K562 (cell line): ENCODE measurements at places on chromosomes 12 and 14.
A peak's percentile ranks its signal among the peaks of the same experiment; 100 is the strongest.

DNA sequence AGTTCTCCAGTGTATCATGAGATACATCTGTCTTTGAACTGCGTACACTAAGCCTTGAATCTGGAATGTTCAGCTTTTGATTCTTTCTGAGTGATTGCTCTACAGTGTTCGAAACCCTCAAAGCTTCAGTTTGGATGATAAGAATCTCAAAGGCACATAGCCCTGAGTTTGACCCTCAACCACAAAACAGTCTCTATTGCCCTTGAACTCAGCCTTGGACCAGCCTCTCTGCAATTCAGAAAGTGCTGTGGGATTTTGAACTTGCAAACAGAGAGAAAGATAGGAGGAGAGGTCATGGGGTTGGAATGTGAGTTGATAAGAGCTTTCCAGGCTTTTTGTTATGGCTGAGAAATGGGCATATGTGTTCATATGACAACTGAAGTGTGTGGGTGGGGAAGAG, 100.3 kb downstream of the MYRFL start:
- no peak for DNase-seq

DNA sequence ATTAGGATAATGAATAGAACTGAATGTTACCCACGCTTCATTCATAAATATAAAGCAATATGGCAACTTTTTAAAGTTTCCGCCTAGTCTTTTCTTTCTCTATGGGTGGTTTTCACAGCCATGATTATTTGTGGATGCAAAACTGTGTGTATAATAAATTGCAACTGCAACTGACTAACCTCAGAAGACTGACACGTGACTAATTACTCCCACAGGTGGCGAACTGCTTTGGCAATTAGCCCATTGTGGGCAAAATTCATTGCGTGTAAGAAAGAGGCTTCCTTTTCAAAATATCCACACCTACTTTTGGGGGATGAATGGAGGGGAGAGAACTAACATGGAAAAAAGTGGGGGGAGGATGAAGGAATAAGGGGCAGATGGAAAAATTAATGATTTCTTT, 79.0 kb downstream of the SLC25A21 start:
- no peak for DNase-seq

GRCh38 chr14:44886860-44887595, 74.7 kb downstream of the KLHL28 start:
- no peak for DNase-seq

GRCh38 chr14:54805445-54806322, 96.9 kb downstream of the GCH1 start:
- peak; percentile 86 for DNase-seq

DNA sequence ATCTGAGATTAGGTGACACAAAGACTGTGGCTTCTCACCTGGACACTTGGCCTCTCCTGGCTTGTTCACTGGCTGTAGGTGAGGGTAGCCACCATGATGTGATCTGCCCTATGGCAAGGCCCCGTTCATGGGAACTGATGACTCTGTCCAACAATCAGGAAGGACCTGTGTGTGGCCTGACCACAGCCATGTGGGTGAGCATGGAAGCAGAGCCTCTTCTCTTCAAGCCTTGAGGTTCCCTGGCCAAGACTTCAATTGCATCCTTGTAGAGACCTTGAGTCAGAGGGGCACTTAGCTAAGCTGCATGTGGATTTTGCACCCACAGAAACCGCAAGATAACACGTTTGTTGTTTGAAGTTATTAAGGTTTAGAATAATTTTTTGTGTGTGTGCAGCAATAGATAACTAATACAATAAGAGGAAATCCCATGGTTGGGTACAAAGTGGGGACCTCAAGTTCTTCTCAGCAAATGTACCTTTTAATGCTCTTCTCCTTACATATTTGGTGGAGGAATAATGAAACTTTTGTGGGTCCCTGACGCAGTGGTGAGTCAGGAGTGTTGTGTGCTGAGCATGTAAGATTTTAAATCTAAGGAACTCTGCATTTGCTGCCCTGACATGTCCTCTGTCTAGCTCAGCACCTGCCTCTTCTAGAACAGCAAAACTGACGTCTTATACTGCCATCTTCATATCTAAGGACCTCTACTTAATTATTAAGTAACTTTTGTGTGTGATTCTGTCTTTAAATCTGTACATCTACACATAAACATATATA, 27.5 kb upstream of the PLEKHG7 start:
- DNase-seq, result no peak
